ENCODE measurements at places on chromosomes 11 and 22.

DNA sequence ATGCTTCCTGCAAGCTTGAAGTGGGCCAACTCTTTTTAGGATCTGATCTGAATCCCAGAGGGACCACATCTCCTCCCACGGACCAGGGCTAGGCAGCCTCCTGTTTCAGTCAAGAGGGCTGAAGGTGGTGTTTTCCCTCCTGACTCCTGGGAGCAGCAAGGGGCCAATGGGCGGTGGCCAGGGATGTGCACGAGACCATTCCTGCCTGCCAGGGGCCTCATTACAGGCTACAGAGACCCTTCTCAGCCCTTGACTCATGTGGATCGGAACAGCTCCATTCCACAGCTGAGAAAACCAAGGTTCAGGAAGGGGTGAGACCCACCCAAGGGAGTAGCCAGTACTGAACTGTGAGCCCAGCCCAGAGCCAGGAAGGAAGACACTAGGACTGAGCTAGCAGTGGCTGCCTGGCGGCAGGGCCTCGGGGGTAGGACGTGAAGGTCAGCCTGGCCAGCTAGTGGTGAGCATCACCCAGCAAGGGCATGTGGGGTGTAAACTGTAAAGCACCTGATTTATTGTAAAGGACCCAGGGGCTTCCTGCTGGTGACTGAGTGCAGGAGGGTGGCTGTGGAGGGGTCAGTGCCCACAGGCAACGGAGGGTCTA is 3.4 kb upstream of the P2RY6 start:
- DNase-seq = no peak

- no peak for DNase-seq
These were observed 39.9 kb upstream of the MYO18B start for GRCh38 chr22:25702040-25702439.

DNA sequence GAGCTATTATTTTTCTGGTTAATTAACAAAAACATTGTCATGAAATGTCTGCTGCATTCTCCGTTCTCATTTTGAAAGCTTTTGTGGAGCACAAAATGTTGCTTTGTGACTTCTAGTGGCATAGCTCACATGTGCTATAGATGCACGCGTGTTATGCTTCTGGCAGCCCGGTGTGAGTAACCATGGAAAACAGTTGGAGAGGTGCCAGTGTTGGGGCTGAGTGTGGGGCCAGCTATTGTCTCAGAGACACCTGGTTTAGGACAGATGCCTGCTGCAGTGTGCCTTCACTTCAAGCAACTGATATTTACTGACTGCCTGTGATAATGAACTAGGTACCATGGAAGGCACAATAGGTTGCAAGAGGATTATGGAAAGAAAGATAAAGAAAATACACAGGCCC is 760.6 kb downstream of the NTM start:
- no peak for DNase-seq

DNA sequence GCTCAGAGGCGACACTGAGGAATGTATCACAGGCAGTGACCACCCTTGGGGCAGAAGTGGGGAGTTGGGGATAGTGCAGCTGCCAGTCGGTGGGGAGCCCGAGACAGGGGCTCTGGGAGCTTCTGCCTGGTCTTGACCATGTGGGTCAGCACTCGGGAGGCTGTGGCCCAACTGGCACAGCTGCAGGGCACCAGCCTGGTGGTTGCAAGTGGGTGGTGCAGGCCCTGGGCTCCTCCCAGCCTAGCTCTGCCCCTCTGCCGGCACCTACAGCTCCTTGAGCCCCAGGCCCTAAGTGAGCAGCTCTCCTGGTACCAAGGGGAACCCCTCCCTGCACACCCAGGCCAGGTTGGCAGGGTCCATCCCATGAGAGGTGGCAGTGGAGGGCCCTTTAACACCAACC is 12.6 kb upstream of the RASL10A start:
- no peak for DNase-seq

- DNase-seq = no peak
These were observed 332 bp upstream of the HMGXB4 start for GRCh38 chr22:35257002-35257320.

DNA sequence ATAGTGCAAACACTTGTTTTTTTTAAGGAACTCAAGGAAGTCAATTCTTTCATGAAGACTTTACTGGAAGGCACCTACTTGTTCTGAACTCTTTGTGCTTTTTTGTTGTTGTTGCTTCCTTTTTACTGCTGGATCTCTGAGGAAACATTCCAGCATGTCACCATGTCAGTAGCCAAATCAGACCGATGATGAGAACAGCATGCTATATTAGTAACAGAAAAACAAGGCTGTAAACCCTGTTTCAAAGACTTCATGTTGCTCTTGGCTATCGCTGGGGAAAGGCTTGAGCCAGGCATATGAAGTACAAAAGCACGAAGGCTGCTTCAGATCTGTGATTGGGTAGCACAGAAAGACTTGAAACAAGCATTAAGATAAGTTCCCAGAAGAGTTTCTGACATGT is 125.6 kb upstream of the SLC5A12 start:
- no peak for DNase-seq

DNA sequence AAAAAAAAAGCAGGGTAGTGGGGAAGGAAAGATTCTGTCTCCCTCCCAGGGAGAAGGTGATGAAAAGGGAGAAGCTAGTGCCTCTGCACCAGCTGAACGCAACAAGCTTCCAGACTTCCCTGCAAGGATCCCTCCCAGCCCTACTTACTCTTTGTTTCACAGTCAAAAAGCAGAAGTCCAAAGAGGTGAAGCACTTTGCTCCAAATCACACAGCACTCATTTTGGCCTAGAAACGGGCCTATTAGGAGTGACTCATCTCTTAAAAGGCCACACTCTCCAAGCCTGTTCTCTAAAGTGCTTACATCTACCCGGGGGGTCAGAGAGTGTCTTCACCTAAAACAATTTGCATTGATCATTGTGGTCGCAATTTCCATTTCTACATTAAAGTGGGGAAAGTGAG is 17.7 kb upstream of the GRK3 start:
- no peak for DNase-seq

DNA sequence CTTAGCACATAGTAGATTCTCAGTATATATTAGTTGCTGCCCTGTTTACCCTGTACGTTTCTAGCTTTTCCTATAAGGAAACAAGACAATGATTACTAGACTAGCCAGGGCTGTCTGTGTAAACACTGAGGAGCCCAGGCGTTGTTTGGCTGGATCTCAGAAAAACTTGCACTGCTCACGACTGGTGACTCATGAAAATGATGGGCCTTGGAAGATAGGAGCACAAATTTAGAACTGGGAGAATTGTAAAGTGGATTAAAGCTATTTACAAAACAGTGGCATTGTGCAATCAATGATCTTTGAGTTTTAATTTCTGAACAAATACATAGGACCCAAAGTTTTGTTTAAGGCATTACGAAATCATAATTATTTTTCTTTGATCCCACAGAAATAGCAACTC is 276.9 kb downstream of the FAM76B start:
- DNase-seq = no peak

DNA sequence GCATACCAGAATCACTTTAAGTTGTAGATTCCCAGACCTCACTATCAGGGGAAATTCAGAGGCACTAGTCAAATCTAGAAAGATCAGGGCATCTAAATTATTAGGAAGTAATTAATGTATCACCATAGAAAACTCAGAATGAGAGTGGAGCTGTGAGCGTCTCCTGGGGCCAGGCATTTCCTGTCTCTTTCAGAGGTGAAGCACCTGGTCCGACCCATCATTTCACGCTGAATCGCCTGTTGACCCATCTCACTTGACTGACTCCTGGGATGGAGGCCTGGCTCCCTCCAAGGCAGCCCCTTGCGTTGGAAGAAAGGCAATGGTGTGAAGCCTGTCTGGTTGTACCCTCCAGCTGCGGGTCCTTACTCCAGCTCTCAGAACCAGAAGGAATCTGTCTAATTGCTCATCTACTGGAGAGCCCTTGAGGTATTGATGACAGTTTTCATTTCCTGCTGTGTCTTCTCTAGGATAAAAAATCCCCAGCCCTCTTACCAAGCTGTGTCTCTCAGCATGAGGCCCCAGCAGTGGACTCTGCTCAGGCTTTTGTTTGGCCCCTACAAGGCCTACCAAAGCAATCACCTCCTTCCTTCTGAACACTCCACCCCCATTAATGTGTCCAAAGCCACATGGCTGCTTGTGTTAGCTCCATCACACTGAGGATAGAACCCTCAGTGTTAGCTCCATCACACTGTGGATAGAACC is 93.2 kb upstream of the SYT13 start:
- no peak for DNase-seq

DNA sequence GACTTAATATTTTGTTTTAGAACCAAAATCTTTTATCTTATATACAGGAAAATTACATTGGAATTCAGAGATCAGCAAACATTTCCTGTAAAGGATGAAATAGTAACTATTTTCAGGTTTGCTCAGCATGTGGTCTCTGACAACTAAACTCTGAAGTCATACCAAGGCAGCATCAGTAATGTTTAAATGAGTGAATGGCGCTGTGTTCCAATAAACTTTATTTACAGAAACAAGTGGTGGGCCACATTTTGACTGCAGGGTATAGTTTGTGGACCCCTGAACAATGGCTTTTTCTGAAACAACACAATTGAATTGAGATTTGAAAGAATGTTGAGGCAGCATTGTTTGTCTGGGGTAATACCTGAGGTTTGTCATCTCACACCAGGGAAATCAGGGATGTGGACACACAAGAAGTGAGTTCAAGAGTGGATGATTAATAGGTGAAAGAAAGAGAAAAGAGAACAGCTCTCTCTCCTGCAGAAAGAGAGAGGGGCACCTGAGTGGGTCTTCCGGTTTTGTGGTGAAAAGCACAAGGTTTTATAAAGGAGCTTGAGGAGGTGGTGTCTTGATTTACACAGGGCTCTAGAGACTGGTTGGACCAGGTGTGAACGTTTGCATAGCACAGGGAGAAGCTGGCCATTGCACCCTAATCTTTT is 113.5 kb upstream of the VPREB1 start:
- no peak for DNase-seq

GRCh38 chr11:114606003-114606801 is 10.6 kb upstream of the NXPE4 start:
- no peak for DNase-seq
